Panc1 (cell line): ENCODE measurements at places on chromosomes 11 and 22.

- DNase-seq = peak; percentile 30
Observed at GRCh38 chr11:61897387-61898246, 6.3 kb upstream of the FADS3 start.

- no peak for DNase-seq
Observed at GRCh38 chr11:73907191-73907590, 30.4 kb downstream of the PAAF1 start.

DNA sequence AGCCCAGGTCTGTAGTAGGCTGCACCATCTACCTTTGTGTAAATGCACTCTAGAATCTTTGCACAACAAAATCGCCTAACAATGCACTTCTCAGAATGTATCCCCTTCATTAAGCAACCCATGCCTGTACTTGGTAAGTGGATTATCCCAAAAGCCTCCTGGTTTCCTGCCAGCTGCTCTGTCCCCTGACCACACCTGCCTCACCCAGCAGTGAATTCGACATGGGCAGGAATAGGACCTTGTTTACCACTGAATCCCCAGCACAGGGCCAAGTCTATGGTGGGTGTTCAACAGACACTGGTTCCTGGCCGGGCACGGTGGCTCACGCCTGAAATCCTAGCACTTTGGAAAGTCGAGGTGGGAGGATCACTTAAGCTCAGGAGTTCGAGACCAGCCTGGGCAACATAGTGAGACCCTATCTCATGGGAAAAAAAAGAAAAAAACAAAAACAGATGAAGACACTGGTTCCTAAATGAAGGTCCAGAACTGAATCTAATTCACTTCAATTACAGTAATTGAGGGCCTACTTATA lies 5.1 kb upstream of the SYCE3 start:
- DNase-seq = no peak

- DNase-seq = no peak
Observed at GRCh38 chr22:27676545-27677213, 124.9 kb downstream of the MN1 start.

- no peak for DNase-seq
Observed at GRCh38 chr11:109984634-109985289, 108.4 kb upstream of the ZC3H12C start.

DNA sequence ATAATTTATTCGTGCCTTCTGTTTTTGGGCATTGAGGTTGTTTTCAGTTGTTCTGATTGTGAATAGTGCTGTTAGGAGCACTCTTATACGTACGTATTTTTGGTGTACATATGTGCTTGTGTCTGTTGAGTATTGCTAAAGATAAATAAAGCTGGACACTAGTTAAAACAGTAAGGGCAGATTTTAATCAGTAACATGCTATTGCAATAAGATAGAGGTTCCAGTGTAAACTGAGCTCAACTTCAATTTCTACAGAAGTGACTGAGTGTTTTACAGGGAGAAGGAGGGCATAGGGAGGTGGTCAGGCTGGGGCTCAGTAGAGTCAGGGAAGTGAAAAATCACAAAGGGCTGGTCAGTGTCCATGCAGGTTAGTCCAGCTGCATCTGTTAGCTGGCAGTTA lies 76.0 kb upstream of the PARVA start:
- no peak for DNase-seq

DNA sequence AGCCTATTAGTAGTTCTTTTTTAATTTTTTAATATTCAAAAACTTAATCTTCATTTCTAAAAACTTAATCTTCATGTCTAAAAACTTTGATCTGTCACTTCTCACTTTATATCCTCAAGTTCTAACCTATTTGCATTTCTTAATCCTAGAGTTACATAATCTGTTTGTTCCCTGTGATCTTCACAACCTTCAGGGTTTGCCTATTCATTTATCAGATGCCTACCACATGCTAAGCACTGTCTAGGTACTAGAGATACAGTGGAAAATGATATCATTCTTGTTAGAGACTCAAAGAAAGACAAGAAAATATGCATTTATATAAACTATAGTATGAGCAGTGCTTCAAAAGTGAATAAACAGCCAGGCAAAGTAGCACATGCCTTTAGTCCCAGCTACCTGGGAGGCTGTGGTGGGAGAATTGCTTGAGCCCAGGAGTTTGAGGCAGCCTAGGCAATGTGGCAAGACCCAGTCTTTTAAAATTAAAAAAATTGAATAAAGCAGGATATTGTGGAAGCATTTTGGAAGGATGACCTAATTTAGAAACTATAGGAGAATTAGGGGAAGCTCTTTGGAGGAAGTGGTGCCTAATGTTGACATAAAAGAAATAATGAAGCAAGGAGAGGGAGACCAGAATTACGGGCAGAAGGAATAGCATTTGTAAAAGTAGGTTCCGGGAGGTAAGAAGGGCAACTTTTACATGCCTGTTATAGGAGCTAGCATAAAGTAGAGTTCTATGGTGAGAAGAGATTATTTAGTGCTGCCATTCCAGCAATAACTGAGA lies 54.4 kb upstream of the GRK2 start:
- no peak for DNase-seq

GRCh38 chr11:76844511-76844910 lies 16.2 kb upstream of the ACER3 start:
- DNase-seq = no peak
